ENCODE measurements at places on chromosomes 2 and 18.
A peak's percentile ranks its signal among the peaks of the same experiment; 100 is the strongest.

DNA sequence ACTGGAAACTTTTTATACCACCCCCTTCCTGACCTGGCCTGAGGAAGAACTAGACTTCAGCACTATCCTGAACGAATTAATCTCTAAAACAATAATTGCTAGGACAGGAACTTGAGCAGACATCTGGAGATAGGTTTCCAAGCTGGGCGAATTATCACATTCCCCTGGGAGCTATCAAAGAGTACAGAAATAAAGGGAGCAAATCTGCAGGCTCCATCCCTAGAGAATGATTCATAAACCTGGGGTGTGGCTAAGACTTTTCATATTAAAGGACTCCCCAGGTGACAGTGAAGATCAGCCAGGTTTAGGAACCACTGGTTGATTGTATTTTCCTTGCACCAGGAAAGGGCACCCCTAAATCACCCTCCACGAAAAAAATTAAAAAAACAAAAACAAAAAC is 105.6 kb upstream of the NOL4 start:
- no peak for DNase-seq

- DNase-seq: no peak
Measured at GRCh38 chr2:224126003-224126402, 86.9 kb upstream of the SERPINE2 start.

DNA sequence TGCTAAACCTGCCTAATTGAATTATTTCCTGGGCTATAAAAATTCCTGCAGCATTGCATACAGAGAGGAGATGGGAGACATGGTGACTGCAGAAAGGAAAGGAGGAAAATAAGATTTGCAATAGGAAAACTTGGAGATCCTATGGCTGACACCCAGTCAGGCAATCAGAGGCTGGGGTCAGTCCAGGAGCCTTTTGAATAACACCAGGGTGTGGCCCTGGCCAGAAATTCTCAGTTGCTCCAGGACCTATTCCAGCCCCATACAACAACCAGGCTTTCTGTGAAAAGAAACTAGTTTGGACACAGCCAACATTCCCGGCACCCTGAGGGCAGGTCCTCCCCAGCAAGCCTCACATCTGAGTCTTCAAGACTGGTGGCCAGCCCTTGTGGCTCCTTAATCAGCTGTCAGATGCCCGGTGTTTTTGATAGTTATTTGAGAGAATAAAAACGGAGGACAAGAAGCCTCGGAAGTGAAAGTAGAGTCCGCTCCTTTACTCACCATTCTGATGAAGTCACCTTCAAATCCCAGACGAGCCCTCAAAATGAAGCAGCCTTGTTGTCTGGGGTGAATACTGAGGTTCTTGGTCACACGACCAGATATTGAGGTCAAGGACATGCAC is 31.1 kb upstream of the GMCL1 start:
- peak; percentile 35 for DNase-seq

- peak; percentile 65 for DNase-seq
Measured at GRCh38 chr2:45932278-45932975, 281.0 kb downstream of the PRKCE start.

GRCh38 chr18:63197246-63197869 is 122.2 kb downstream of the BCL2 start:
- DNase-seq: no peak

DNA sequence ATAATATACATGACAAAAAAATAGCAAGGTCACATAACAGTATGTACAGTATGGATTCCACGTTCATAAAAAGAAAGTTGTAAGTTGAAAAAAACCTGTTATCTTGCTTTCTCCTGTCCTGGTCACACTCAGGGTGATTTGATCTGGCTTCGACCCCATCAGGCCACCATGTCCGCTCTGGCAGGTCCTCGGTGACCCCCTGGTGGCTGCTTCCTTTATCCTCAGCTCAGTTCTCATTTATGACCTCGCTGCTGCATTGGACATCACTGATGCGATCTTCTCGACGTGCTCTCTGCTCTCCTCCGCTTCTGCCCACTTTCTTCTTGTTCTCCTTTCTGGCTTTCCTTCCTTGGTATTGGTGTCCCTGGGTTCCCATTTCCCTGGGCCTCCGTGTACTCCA is 29.7 kb downstream of the DGKD start:
- DNase-seq: no peak

GRCh38 chr2:143083636-143084035 is 45.6 kb upstream of the ARHGAP15 start:
- peak; percentile 84 for DNase-seq

DNA sequence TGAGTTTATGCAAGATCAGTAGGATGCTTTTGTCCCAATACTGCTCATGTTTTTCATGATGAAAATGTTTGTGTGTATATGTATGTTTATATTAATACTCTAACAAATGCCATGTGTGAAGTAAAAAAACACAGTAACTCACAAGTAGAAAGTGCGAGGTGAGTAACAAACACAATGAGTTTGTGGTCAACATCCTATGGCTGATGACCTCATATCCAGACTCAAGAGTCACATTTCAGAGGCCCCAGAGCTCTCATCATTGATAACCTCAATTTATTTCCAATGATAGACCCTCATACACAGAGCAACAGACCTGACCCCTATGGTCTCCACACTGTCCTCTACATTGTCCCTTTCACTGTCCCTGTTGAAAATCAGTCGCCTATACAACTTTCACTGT is 34.5 kb downstream of the ZNF519 start:
- DNase-seq: no peak

GRCh38 chr2:114057638-114058037 is 167.7 kb downstream of the ACTR3 start:
- DNase-seq: no peak

DNA sequence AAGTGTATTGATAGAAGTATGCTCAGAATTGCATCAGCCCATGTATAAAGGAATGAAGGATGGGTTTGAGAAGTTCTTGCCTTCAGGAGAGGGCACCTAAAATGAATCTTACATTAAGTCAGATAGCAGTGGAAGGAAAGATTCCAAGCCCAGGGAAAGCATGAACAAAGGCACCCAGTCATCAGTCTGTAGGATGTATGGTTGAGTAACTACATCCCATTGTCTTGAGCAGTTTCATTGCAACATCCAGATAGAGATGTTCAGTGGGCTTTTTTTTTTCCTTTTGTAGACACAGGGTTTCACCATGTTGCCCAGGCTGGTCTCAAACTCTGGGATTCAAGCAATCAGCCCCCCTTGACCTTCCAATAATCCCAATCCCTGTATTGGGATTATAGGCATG is 80.7 kb downstream of the ARHGAP28 start:
- DNase-seq: peak; percentile 73

DNA sequence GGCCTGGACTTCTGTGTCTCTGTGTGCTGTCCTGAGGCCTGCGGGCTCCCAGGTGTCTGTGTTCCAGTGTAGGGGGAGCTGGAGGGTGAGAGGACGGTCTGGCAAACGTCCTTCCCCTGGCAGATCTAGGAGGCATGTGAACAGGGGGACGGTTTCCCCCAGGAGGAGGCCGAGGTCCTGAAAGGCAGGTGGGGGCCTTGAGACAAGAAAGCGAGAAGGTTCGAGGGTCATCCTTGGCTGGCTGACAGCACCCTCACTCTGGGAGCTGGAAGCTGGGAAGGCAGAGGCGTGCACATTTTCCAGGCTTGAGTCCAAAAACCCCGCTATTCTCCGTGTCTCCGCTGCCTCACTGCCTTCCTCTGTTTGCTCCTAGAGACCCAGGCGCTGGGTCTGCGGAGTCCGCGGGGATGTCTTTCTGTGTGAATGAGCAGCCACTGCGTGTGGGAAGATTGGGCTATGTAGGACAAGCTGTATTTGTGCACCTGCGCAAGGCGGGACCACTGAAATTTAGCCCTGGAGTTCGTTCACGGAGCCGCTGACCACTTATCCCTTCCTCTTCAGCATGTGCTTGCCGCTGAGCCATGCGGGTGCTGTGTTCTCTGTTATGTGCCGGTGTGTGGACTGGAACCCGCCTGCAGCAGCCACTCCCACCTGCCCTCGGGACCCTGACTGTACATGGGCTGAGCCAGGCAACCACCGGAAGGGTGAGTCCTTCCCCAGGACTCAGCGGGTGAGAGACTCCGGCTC is 43.7 kb downstream of the TWIST2 start:
- DNase-seq: no peak

- peak; percentile 2 for DNase-seq
Measured at GRCh38 chr2:79512442-79513401, at the start of gene CTNNA2. Gene CTNNA2, plus strand, starts transcription at chr2:79513051.

GRCh38 chr2:64267699-64268098 is 123.5 kb upstream of the PELI1 start:
- DNase-seq: peak; percentile 70

- no peak for DNase-seq
Measured at GRCh38 chr2:197879812-197880408, 75.5 kb downstream of the PLCL1 start.
